ENCODE measurements at places on chromosomes 5 and 9. TPM values are rescaled to one million over a fixed set of nuclear protein-coding genes. Genes with fewer than 3 reads are reported as not detected.

The CDH10 gene
- 1.4 TPM for total RNA-seq

The ZNF79 gene
- total RNA-seq, result 11.2 TPM

The GALNT12 gene
- total RNA-seq, result 0.54 TPM

The SMIM33 gene
- not detected for total RNA-seq

The SH3RF2 gene
- 21.1 TPM for total RNA-seq

The SNAPC4 gene
- 24.8 TPM for total RNA-seq

The TSLP gene
- 0.61 TPM for total RNA-seq

The HRH2 gene
- total RNA-seq, result not detected

The RLN2 gene
- not detected for total RNA-seq

The SLC46A2 gene
- total RNA-seq, result not detected

The TBC1D2 gene
- total RNA-seq, result 2.8 TPM

The PRRX2 gene
- total RNA-seq, result 12.7 TPM

The TLR4 gene
- not detected for total RNA-seq

The GALNT10 gene
- total RNA-seq, result 17.9 TPM

The PPP2R2B gene
- total RNA-seq, result not detected

The ALDH1A1 gene
- 8.8 TPM for total RNA-seq

The RLN1 gene
- total RNA-seq, result not detected

The NTMT1 gene
- total RNA-seq, result 87.1 TPM

The RNF208 gene
- total RNA-seq, result 13.7 TPM

The LHX6 gene
- not detected for total RNA-seq

The PRSS3 gene
- total RNA-seq, result not detected

The PRELID2 gene
- 50.2 TPM for total RNA-seq

The PCDHA1 gene
- 0.96 TPM for total RNA-seq

The DNLZ gene
- 37.3 TPM for total RNA-seq

The GABRA6 gene
- not detected for total RNA-seq

All from A673 (cell line).